ENCODE measurements at places on chromosomes 4 and X.

DNA sequence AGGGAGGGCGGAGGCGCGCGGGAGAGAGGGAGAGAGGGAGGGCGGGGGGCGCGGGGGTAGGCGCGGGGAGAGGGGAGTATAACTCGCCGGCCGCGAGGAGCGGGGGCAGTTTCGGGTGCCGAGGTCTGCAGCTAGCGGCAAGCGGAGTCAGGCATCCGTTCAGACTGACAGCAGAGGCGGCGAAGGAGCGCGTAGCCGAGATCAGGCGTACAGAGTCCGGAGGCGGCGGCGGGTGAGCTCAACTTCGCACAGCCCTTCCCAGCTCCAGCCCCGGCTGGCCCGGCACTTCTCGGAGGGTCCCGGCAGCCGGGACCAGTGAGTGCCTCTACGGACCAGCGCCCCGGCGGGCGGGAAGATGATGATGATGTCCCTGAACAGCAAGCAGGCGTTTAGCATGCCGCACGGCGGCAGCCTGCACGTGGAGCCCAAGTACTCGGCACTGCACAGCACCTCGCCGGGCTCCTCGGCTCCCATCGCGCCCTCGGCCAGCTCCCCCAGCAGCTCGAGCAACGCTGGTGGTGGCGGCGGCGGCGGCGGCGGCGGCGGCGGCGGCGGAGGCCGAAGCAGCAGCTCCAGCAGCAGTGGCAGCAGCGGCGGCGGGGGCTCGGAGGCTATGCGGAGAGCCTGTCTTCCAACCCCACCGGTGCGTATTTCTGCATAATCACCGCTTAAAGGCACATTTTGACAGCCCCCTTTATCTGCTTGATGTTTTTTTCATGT, at the start of gene POU4F2:
POU4F2 (plus strand) TSS at position 108 of the 720 bp plus-strand sequence; CDS start at position 356, 248 bp downstream.
- no peak for DNase-seq

DNA sequence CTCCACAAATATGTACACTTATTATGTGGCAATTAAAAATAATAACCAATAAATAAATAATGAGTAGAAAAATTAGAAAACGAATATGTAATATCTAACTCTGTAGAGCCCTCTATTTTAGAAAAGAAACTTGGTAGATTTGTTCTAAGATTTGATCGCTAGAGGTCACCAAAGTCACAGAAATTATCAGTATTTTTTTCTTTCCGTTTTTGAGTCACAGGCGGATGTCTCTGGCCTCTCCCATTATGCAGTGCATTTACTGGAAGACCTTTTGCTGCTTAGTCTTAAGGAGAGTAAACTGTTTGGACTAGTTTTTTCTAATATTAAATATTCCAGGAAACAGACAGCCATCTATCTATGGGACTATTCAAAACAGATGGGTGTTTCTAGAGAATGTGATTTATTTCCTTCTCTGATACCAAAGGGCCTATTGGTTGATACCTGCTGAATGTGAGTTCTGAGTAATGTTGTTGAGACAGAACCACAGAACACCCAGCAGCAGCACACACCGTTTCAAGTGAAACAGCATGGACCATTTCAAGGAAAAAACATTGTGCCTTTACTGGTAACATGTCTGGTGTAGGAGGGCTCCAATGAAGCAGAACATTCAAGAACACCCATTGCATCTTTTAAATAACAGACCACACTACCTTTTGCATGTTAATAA, 34.0 kb upstream of the GYPA start:
- DNase-seq = peak; percentile 33

DNA sequence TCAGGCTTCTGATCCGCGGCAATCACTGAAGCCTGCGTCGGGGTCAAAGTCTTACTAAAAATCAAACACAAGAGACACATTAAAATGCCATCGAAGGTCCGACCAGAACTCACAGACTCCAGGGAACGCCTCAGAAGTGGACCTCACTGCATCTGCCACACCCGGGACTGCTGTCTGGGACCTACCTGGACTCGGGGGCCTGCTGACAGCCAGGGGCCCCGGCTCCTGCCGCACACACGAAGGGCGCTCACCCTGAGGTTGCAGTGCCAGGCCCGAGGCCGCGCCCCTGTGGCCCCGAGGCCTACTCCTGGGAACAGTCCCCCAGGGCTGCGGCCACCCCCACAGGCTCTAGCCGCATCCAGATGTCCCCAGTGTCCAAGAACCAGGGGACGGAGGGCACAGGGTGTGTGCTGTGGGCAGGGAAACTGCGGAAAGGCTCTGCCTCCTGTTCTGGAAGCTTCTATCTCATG, 7.4 kb downstream of the CTBP1 start:
- no peak for DNase-seq

- no peak for DNase-seq
Measured at GRCh38 chr4:53809816-53810215, 218.5 kb upstream of the LNX1 start.

DNA sequence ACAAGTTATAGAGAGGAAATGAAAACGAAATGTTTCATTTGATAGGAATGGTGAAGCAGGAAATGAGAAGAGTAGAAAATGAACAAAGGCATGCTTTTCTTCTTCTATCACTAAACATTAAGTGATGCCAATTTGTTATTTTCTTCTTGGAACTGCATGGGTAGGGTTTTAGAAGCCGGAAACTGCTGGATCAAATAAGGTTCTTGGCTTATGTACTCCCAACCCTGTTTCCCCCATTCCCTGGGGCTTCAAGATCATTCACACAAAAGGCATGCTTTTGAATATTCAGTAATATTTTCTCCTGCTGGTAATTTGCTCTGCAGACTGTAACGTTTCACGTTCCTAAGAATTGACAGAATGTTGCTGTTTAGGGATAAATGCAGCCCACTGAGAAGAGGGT, 224.1 kb downstream of the NLGN4X start:
- DNase-seq = no peak

DNA sequence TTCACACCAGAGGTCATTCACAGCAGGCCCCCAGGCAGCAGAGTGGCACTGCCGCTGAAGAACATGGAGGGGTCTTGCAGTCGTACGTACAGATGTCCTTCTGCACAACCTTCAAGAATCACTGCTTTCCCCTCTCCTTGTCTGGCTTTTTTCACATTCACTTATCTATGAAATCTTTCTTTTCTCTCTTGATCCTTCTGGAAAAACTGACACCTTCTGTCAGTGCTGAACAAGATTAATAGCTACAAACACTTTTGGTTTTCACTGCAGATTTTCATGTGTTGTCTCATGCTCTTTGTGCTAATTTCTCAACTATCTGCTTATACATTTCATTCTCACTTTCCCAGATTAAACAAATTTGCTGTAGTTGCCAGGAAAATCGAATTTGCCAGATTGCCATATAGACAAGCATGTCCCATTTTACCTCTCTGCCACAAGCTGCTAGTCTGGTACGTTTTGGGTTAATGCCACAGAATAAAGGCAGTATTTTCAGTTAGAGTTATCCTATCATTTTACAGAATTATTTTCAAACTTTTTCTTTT, 83.1 kb downstream of the RPS3A start:
- DNase-seq = no peak

DNA sequence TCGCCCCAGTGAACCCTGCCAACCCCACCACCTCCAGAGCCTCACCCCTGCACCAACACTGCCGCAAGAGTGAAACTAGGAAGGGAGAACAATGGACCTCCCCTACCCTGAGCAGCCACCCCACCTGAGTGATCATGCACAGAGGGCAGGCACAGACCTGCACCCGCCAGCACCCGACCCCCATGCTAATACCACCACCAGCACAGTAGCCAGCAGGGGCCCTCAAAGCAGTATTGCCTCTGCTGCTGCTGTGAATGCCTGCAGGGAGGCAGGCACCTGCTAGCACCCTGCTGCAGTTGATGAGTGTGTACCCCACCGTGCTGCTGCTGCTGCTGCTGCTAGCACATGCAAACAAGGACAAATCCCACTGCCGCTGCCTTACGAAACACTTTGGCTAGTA, 100.1 kb downstream of the RAB28 start:
- DNase-seq = no peak

DNA sequence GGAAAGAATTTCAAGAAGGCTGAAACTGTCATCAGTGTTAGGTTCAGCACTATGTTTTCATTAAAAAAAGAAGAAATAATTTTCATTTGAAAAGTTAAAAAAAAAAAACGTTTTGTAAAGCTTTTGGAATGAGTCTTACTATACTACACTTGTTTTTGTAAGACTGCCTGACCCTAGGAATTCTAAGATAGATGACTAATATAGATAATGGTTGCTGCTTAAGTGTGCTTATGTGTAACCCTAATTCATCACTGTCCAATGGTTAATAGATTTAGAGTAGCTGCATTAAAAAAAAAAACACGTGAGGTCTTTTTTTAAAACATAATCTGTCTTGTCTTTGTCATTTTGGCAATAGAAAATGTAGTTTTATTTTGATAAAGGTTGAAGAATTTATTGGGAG, 323.2 kb downstream of the IL1RAPL1 start:
- DNase-seq = no peak

GRCh38 chr4:1863297-1864033, 7.5 kb upstream of the LETM1 start:
- DNase-seq = no peak

GRCh38 chr4:76787898-76788297, 110.0 kb downstream of the SOWAHB start:
- DNase-seq = no peak

- no peak for DNase-seq
Measured at GRCh38 chr4:142778900-142779299, 67.2 kb downstream of the INPP4B start.

GRCh38 chrX:40721489-40722106, 13.7 kb downstream of the MED14 start:
- no peak for DNase-seq

DNA sequence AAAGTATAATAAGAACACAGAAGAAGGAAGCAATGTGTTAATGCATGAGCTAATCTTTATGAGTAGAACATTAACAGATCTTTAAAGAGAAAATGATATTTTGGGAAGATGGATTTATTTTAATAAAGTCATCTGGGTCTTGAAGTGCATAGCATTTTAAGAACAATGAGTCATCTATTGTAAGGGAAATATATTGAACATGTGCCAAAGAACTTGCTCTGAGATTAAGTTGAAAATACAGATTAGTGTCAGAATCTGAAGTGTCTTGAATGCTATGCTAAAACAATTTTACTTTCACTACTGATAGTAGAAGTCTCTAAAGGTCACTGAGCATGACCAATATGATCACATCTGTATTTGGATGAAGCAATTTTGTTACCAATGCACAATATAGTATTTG, 776.7 kb upstream of the GRID2 start:
- DNase-seq = no peak

- no peak for DNase-seq
Measured at GRCh38 chrX:150919401-150919800, 20.9 kb upstream of the CD99L2 start.

- no peak for DNase-seq
Measured at GRCh38 chr4:94490437-94490836, 38.7 kb downstream of the PDLIM5 start.

- no peak for DNase-seq
Measured at GRCh38 chrX:148728901-148729300, 228.5 kb downstream of the AFF2 start.

DNA sequence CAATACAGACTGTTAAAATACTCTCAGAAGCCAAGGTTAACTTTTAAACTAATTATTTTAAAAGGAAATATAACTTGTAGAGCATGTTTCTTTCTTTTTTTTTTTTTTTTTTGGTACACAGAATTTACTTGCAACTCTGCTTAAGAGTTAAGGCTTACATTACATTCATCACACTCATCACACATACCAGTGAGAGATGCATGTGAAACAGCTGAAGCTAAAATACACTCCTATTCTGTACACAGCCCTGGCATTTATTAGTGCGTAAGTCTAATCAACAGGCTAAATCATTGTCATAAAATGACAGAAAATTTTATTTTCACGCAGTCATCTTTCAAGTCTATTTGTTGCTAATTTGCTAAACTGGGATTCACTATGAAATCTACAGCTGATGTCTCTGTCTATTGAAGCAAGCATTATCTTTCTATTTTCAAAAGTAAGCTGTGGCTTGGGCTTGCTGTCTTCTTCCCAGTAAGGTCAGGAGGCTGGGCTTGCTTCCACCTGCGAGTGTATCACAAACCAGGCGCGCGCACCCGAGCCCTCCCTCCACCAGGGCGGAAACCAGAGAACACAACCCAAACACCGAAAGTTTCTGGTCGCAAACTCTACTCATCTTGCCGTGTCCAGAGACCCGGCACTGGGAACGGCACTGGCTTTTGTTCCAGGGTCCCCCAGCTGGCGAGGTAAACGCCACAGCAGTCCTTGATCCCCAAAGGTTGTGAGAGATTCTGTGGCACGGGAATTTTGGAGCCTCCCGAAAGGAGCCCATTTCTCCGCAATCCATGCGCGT, 3.9 kb downstream of the MAML3 start:
- DNase-seq = no peak

DNA sequence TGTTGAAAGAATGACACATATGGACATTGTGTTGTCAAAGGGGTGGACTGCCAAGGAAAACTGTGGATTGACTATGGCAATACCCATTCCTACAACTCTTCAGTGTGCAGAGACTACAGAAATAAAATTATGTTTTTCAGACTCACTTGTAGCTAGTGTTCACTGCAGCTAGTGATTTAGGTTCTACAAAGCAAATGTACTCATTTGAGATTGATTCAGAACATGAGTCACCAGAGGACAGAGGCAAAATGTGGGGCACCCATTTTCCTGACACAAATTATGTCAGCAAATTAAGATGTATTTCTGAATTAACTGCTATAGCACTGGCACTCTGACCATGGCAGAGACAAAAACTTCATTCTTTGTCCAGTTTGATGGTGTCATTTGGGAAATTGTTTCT, 40.7 kb downstream of the SPCS3 start:
- no peak for DNase-seq

GRCh38 chr4:180799798-180800197, 1443.4 kb upstream of the TENM3 start:
- no peak for DNase-seq

DNA sequence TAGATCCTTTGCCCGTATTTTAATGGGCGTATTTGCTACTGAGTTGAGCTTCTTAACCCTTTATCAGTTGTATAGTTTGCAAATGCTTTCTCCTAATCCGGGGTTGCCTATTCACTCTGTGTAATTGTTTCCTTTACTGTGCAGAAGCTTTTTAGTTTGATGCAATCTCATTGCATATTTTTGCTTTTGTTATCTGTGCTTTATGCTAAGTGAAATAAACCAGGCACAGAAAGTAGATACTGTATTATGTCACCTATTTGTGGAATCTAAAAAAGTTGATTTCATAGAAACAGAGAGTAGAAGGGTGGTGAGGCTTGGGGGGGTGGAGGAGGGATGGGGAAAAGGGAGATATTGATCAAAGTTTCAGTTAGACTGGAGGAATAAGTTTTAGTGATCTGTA, 17.7 kb downstream of the OGT start:
- no peak for DNase-seq

DNA sequence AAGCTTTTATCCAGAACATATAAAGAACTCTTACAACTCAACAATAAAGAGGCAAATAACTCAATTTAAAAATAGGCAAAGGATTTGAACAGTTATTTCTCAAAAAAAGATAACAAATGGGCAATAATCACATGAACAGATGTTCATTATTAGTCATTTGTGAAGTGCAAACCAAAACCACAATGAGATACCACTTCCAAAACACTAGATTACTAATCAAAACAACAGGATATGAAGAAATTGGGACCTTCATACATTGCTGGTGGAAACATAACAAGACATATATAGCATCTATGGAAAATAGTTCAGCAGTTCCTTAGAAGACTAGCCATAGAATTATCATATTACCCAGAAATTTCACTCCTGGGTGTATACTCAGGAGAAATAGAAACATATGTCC, 224.6 kb downstream of the FBXO8 start:
- no peak for DNase-seq
